Activated T-helper 9 cell treated with anti-CD3 and anti-CD28 coated beads, Interleukin-2, amount 50 U/mL, for 16 hours (primary cell): ENCODE measurements at places on chromosomes 5 and 9.

GRCh38 chr5:168734119-168734518 lies 155.0 kb upstream of the PANK3 start:
- no peak for DNase-seq

- no peak for DNase-seq
These were observed 34.9 kb upstream of the B4GALT1 start for GRCh38 chr9:33202018-33202417.

DNA sequence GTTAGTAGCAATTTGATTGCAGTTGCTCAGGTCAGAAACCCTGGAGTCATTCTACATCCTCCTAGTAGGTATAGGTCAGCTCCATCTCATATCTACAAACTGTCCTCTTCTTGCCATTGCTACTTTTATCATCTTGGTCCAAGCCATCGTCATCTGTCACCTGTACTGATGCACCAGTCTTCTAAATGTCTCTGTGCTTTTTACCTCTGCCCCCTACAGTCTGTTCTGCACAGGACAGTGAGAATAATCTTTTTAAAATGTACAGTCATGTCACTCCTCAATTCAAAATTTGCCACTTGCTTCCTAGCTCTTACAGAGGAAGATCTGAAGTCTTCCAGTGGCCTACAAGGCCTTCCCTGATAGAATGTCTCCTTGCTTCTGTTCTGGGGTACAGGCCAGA lies 6.8 kb downstream of the NNT start:
- no peak for DNase-seq

DNA sequence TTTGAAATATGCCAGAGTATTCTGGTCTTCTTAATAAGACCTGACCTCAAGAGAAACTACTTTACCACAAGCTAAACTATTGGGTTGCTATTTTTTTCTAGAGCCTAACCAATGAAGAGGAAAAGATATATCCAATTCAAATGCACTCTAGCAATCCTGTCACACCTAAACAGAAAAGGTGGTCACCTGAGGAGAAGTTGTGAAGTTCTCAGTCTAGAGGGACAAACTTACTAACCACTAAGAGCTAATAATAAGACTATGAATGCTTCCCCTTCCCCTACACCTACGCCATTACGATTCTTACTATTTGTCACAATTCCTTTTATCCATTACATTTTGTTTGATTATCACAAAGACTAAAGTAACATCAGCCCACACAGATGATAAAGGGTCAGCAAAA lies 29.7 kb downstream of the RLN2 start:
- no peak for DNase-seq

DNA sequence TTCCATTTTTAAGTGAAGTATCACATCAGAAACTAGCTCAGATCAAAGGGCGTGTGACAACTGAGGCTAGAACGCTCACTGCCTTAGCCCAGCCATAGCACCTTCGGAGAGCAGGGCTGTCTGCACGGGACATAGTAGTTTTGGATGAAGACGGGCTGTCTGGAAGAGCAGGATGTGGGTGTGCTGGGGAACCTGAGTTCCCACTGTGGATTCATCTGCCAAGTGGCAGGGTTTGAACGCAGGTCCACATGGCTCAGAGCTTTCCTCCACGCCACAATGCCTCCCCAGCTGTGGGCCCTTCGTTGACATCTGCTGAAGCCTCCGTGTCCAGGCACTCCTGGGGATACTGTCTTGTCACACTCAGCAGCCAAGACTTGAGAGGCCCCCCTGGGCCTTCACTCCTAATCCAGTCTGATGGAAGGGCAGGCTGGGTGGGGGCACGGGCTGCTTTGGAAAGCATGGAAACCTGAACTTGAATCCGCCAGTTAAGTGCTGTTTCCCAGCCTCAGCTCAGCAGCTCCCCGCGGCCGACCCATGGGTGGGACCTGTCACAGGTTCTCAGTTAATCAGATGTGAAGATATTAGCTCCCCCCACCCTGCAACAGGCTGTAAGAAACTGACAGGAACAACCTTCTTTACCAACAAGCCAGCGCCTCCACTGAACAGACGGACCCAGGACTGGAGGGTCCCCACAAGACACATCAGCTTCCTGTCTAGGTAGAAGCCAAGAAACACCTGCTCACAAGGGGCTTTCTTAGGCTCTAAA lies 228.1 kb downstream of the FANCC start:
- DNase-seq = no peak

DNA sequence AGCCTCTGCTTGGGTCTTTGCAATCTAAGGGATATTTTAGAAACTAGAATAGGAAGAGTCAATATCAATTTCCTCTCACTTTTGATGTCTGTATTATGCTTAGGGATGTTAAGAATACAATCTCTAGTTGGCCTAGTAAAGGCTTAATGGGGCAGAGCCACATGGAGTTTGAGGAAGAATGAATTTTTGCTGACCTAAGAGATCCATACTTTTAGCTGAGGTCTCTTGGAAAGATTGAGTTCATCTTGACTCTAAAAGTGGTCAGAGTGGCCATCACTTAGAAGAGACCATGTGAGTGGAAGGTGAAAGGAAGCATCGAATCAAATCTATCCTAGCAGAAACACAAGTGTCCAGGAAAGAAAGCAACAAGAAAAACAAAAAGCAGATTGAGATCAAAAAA lies 92.2 kb upstream of the SLC28A3 start:
- DNase-seq = no peak

DNA sequence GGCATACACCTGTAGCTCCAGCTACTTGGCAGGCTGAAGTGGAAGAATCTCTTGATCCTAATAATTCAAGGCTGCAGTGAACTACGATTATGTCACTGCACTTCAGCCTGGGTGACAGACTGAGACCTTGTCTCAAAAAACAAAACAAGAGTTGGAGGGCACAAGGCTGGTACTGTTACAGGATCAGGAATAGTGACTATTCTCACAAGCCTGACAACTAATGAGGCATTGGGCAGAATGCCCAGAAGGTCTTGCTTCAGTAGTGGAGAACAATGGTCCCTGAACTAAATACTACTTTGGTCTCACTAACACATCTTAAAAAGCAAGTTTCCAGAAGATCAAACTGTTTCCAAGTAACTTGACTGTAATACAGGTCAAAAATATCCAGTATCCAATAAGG lies 182.9 kb upstream of the RFX3 start:
- DNase-seq = no peak

DNA sequence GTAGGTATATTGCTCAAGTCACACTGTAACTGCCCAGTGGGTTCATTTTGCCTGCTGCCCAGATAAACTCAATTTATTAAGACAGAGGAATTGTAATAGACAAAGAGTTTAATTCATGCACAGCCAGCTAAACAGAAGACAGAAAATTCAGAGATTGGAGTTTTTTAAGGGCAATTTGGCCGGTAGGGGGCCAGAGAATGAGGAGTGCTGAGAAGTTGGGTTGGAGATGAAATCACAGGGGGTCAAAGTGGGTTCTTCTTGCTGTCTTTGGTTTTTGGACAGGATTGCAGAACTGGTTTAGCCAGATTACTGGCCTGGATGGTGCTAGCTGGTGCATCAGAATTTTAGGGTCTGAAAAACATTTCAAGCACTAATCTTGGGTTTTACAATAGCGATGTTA lies 20.7 kb upstream of the IL33 start:
- no peak for DNase-seq

DNA sequence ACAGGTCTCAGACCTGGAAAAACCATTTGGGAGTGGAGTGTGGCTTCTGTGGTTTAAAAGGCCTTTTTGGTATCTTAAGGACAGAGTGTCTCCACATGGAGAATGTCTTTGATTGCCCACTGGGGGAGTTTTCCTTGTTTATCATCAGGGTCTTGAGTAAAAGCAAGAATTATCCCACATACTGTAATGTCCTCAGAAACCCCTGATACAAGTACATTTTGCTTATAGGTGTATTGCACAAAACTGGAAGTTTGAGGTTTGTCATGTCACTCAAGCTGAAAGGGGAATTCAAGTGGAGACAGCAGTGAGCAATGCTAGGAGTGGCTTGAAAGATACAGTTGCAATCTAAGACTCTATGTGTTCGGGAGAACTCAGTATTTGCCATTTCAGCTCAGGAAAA lies 62.7 kb upstream of the GRAMD2B start:
- DNase-seq = no peak

DNA sequence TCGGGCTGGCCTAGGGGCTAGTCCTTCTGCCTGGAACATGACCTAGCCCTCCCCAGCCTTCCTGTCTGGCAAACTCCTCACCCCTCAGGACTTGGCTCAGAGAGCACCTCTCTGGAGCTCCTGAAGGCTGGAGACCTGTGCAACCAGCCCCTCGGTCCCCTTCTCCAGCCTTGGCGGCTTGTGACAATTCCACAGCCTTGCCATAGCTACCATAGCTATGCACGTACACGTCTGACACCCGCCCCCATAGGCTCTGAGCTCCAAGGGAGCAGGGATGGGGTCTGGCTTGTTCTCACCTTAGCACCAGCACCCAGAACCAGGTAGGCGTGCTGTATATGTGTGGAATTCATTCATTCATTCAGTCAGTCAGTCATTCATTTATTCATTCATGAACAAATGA lies 49.7 kb downstream of the NTNG2 start:
- no peak for DNase-seq

DNA sequence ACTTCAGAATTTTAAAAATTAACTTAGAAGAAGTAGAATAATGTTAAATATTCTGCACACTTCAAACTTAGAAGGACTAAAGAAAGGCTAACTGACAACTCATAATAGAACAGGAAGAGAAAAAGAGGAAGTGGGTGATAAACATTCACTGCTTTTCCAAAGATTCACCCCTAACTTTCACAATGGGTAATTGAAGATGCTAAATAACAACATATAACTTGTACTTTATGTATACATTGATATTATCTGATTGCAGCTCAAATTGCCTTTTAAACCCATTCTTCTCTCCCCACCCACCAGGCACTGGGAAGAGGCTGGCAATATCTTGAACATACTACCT lies 376.6 kb downstream of the EFNA5 start:
- DNase-seq = no peak

DNA sequence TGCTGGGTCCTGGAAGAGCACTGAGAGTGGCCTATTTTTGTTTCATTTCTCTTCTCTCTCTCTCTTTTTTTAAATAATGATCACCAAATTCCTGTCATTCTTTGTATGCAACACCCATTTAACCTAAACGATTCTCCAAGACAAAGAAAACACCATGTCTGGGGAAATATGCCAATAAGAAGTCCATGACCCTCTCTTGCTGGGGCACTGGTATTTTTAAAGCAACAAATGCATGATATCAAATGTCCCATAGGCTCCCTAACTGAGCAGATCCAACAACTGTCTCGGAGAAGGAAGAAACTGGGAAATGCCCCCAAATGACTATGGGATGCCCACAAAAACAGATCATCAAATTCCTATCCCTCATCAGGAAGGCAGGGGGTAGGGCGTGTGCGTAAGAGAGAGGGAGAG lies 567.4 kb downstream of the CCDC171 start:
- no peak for DNase-seq

- no peak for DNase-seq
These were observed 36.3 kb downstream of the MEGF9 start for GRCh38 chr9:120677965-120678364.

DNA sequence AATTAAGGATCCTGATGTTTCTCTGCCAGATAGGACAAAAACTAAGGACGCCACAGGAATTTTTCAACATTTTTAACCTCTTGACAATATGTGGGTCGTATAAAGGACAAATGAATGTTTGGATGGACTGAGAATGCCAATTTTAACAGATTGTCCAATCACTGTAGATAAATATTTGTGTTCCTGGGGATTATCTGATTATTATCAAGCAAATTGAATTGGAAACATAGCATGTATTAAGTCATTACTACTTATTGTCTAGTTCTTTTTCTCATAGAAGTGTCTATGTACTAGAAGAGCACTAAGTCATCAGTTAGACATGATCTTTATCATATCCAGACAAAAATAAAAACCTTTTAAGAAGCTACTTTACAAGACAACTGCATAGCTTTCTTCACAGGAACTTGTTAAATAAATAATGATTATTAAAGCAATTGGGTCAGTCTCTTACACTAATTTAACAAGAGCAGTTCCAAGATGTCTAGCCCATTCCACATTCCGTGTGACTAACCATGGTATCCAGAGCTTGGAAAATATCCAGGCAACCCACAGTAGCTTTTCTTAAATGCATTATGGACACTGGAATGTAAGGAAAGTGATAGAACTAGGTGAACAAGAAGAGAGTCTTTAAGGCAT lies 127.5 kb upstream of the CDKN2B start:
- DNase-seq = no peak

- DNase-seq = no peak
These were observed 710.7 kb upstream of the PTPRD start for GRCh38 chr9:11323457-11323856.

DNA sequence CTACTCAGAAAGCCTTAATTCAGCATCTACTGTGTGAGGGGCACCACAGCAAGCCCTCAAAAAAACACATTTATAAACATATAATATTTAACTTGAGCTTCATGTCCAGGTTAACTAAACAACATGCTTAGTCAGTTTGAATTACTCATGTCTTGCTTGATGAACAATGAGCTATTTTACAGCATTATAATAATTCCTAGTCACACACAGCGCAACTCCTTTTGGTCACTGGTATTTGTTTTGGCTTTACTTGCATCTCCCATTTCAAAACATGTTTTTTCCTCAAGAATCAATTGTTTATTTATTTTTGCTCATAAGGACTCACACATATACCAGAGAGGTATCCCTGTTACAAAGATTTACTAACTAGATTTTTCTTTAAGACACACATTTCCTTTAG lies 616.7 kb upstream of the DAB2 start:
- no peak for DNase-seq

DNA sequence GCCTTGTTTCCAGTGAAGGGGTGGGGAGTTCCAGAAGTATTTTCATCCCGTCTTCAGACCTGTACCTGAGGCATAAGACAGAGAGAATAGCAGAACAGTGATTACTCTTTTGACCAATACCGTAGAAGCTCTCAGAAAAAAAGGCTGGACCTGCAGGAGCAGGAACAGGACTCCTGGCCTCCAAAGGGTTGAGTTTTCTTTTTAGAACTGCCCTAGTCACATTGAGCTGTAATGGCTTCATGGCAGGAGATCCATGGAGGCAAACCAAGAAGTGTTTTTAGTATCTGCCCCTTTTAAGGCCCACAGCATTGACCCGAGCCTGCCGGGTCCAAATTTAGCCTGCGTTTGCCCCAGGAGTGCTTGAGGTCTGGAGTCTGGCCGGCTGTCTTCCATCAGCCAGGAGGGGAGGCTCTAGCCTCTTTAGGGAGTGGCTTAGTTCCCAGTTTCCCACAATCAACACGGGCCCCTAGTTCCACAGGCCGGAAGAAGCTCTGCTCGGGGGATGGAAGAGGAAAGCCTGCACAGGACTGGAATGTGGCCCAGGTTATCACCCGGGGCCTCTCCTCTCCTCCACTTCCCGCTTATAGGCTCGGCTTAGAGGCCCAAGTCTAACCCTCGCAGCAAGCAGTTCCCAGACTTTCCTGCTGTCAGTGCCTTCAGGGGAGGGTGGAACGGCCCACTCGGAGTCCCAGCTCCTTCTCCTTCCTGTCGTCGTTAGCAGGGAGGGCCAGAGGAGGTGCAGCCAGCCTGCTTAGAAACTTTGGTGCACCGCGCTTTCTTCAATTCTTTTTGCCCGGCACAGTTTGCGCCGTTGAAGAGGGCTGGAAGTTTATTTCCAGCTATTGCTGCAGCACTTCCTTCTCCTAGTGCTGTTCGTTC lies 80.7 kb downstream of the C9orf152 start:
- DNase-seq = no peak
